ENCODE measurements at places on chromosomes 4 and X.

DNA sequence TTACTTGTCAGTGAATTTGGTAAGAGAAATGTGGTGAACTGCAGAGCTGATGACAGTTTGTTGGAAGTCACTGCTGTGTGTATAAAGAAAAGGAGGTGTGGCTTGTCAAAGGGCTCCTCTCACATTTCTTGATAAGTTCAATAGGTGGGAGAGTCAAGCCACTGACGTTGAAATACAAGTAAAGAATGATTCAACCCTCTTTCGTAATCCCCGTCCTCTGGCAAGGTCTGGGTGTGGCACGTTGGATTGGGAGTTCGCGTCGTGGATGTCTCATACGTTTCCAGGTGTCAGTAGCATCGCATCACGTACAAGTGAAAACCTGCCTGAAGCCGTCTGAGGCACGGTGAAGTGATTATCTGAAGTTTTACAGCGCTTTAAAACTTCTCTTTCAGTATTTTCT is 76.4 kb downstream of the EGF start:
- no peak for DNase-seq

- no peak for DNase-seq
Observed at GRCh38 chrX:12405306-12405705, 267.0 kb downstream of the FRMPD4 start.

DNA sequence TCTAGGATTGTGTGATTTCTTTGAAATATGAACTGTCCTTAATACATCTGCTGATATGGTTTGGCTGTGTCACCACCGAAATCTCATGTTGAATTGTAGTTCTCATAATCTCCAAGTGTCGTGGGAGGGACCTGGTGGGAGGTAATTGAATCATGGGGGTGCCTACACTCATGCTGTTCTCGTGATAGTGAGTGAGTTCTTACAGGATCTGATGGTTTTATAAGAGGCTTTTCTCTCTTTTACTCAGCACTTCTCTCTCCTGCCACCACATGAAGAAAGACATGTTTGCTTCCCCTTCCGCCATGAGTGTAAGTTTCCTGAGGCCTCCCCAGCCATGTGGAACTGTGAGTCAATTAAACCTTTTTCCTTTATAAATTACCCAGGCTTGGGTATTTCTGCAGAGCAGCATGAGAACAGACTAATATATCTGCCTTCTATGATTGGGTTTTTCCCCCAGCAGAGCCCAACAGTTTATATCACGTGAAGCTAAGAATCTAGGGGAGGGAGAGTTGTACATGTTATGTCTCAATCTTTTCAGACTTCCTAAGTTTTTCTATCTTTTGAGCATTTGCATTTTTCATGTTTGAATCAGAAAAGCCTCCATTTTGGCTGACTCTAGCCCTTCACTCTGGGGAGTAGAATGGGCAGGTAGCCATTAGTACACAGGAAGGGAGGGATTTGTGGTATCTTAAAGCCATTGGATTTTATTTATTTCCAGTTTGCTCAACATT is 58.9 kb downstream of the PLAC1 start:
- no peak for DNase-seq

DNA sequence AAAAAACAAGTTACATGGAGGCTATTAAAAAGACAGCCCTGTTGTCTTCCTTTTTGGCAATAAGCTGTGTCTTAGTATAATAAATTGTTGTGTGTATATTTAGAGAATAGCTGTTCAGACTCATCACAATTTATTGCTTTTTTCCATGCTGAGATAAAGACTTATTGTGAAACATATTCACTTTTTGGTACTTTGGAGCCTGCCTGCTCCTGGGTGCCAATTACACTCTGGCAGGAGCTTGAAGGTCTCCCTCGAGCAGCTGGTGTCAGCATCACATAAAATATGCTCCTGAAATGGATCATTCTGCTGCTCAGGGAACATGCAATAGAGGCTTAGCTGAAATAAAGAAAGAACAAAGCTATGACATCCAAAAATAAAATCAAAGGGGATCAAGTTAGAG is 211.6 kb upstream of the DKK2 start:
- no peak for DNase-seq

DNA sequence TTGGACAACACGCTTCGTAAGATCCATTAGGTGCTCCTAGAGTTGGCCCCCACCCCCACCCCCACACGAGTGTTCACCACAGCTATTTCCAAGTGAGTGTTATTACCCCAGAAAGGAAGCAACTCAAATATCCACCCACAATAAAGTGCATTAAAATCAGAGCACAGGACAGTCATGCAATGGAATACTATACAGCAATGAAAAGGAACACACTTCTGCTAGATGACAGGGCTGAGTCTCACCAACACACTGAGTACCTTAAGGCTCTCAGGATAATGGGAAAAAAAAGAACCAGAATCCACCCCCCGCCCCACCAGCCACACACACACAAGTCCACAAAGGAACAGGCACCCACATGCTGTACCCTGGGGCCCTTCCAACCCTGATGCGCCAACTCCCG is 21.0 kb downstream of the LRPAP1 start:
- no peak for DNase-seq

DNA sequence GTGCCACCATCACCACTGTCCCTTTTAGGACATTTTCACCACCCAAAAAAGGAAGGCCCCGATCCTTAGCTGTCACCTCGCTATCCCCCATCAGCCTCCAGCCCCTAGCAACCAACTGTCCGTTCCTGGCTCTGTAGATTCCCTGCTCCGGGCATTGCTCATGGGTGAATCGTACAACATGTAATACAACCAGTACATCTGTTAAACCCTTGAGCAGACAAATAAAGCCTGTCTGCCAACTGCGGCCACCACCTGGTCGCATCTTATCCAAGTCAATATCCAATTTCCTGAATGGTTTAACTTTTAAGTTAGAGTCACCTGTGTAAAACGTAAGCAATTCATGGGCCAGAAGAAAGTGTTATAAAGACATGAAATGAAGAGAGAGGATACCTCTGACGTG is 251.9 kb downstream of the AFAP1 start:
- DNase-seq = no peak

- no peak for DNase-seq
Observed at GRCh38 chr4:173252024-173252935, 81.9 kb downstream of the HMGB2 start.

DNA sequence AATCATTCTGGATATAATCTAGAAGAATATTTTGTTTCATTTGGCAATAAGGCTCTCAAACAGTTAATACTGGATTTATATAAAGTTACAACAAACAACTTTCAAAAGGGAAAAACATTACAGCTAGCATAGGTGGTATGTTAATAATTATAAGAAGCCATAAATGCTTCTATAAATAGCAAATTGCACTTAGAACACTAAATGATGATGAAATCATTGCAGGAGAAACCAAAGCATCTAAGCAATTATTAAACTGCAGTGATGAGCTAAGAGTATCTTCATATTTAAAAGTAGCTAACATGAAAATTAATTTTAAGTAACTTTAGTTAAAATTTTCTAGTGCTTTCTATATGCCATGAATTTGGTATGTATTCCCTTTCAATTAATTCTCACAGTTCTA is 189.5 kb downstream of the CENPC start:
- DNase-seq = no peak

DNA sequence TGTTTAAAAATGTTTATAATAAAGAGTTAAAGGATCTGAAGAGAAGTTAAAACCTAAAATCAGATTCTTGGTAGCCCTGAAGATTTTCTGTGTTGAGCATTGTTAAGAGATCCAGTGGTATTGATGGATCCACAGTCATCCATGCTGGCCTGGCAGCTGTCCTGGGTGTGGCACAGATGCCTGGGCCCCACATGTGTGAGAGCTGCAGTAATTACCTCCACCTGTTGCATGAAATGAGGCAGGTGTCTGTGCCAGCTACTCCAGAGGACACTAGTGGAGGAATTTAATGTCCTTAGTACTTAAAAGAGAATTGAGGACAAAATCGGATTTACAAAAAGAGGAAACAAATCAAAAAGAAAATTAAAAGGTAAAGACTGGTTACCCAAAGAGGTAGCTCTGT is 44.0 kb downstream of the MGST2 start:
- DNase-seq = no peak

DNA sequence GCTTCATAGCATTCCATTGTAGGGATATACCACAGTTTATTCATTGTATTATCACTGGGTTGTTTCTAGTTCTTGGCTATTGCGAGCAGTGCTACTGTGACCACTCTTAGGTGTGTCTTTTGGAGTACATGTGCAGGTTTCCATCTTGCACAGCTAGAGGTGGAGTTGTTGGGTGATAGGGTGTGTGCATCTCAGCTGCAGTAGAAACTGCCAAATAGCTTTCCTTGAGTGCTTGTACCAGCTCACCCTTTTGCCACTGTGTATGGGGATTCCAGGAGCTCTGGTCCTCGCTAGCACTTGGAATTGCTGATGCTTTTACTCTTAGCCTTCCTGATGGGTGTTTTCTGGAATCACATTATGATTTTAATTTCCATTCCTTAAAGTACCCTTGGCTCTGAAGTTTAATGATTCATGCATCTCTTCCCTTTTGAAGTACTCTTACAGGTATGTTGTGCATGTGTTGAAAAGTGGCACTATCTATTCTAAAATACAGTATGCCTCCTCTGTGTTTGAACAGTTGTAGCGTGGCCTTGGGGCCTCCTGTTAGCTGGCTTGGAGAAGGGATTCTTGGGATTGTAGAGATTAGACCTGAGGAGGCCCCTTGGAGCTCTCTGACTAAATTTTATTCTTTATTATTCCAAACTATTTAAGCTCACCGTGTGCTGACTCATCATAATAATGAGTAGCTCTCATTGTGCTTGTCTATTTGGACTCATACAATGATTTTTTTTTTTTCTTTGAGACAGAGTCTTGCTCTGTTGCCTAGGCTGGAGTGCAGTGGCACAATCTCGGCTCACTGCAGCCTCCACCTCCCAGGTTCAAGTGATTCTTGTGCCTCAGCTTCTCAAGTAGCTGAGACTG is 38.4 kb downstream of the HTT start:
- DNase-seq = no peak

DNA sequence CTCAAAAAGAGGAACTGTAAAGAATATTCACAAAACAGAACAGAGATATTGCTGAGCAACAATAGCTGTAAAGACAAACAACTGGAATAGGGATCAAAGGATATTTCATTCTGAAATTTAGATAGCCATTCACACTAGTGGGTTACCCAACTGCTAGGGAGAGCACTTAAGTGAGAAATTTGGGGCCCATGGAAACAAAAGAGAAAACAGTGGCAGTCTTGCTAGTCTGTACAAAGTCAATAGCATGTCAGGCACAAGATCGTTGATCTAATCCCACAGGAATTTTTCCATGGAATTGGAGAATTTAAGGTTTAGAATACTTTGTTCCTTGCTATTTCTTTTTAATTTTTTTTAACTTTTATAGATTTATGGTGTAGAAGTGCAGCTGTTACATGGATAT is 467.0 kb downstream of the PCDH18 start:
- DNase-seq = no peak

DNA sequence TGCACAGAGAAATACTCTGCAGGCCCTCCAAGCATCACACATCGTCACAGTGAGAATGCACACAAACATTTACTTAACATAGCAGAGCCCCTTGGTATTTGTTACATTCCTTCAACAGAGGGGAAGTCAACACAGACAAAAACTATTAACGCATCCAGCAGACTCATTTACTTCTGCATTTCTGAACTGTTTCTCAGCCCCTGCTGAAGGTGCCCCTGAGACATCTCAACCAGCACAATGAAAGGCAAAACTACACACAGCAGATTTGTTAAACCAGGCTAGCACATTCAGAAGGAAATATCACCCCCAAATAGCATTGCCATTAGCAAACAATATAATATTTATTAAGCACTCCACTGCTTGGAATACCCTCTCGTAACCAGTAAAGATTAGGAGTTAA is 367.0 kb downstream of the RAB28 start:
- no peak for DNase-seq

DNA sequence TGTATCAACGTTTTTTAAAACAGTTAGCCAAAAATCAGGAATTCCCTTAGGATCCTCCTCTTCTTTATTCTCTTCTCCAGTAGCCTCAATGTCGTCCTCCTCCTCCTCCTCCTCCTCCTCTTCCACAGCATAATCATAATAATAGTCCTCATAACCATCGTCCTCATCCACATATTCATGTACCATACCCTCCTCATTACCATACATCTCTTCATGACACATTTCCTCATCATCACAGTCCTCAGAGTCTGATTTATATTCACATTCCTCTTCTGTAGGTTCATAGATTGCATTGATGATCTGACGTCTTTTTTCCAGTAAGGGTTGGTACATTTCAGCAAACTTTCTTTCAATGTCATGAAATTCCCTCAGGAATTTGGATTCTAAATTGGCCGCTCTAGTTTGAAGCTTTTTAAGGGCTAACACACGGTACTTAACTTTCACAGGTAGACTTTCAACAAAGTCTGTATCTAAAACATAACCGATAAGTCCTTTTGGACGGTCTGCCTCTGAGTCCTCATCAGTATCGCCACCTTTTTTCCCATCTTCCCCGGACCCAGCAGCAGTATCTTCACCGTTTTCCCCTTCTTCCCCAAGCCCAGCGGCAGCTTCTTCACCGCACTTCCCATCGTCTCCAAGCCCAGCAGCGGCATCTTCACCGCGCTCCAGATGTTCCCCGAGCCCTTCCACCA is 771 bp downstream of the NAP1L2 start:
- DNase-seq = no peak

- no peak for DNase-seq
Observed at GRCh38 chrX:94560930-94561329, 886.9 kb downstream of the FAM133A start.

DNA sequence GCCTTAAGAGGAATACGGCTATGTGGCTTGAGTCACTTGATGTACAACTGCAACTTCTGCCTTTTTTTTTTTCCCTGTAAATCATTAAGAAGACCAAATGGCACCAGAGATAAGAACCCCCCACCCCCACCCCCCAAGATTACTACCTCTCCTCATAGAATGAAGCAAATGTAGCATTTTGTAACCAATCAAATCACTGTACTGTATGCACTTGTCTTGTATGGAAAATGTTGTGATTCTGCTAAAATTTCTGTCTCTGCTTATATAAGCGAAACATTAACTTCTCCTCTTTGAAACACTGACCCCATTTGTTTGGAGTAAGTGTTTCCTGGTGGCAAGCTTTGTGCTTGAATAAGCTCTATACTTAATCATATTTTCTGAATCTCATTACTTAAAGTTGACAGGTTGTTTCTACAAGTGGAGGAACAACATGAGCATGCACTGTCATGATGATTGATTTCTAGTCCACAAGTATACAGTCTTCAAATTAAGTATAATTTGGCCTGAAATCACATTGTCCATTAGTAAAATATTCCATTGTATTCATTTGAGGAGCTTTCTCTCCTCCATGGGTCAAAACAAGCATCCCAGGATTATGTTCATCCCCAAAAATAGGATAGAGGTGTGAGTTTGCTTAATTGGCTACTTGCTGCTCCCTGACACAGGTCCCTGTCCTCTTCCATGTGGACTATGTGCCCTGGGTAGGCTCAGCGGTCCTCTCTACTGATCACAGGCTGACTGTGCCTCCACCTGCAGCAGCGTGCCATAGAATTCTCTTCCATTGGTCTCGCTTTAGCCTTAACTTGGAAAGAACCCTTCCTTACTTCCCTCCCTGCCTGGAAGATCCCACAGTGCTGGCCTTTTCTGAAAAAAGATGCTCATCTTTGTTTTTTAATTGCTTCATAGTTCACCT is 104.0 kb upstream of the BMP2K start:
- no peak for DNase-seq
